ENCODE measurements at places on chromosomes 13 and 19.
A peak's percentile ranks its signal among the peaks of the same experiment; 100 is the strongest.

DNA sequence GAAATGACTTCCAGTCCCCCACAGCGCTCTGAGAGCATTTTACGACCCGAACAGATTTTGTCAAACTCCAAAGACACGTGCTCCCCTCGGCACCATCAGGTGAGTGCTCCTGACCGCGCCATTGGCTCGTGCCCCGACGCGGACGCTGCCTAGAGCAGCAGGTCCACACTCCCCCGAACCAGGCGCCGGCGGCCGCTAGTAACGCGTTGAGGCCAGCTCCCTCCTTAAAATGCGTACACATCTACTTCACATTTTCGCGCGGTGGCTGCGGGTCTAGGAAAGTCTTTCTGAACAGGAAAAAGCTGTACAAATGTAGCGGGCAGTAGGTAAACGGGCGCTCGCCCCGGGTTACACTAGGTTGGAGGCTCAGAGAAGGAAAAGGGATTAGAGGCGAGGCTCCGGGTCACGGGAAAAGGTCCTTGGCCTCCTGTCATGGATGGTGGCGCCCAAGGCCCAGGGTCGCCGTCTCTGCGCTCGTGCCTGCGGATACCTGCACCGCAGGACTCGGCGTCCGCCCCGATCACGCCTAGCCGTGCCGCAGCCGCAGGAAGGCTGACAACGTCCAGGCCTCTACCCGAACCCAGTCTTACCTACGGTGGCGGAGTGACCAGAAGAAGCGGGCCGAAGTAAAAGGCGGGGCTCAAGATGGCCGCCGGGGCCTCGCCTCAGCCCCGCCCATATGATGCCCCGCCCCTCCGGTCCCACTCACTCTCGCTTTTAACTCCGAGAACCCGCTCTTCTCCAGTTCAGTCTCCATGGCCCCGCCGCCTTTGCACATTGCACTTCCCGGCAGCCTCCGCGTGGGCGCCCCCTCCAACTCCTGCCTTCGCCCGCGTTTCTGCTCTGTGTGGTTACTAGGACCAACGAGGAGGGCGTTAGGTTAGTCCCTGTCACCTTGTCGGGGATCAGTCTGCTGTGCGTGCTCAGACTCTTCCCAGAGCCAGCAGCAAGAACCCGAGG is at the start of gene ESD:
TSS of gene ESD (minus strand) at position 647 of the 960 bp plus-strand sequence. CDS start 5,748 bp downstream, outside the sequence.
- peak; percentile 88 for DNase-seq

GRCh38 chr13:51590971-51591627 is 6.8 kb downstream of the WDFY2 start:
- peak; percentile 45 for DNase-seq

DNA sequence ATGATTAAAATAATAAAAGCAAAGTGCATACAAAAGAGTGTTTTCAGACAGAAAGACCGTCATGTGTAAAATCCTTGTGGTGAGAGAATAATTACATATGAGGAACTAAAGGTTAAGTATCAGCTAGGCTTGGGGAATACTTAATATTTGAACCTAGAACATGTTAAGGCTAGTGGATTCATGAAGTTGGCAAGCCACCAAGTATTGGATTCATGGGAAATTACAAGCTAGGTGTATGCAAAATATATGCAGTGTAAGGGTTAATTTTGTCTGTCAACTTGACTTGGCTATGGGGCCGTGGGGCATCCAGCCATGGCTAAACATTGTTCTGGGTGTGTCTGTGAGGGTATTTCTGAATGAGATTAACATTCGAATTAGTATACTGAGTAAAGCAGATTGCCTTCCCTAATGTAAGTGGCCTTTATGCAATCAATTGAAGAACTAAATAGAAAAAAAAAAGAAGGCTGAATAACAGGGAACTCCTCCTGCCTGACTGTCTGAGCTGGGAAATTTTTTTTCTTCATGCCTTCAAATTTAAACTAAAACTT is 533.5 kb upstream of the KLF12 start:
- no peak for DNase-seq

DNA sequence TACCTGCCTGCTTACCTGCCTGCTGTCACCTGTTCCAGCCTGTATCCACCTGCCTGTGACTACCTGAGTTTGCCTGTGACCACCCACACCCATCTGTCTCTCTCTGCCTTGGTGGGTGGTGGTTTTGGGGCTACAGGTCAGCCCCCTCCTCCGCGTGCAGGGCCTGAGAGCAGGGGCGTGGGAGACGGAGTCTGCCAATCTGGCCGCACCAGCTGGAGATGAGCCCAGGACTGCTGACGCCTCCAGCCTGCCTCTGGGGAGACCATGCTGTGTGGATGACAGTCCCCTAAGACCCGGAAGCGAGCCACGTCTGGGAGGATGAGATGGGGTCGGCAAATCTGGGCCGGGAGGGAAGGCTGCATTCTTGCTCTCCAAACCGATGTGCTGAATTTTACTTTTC is 15.9 kb upstream of the KCTD15 start:
- no peak for DNase-seq

- DNase-seq: no peak
Measured at GRCh38 chr19:57233207-57233606, 2.4 kb downstream of the AURKC start.

GRCh38 chr13:37870489-37870845 is 895 bp upstream of the TRPC4 start:
- no peak for DNase-seq

- no peak for DNase-seq
Measured at GRCh38 chr13:19604306-19604705, 29.2 kb upstream of the MPHOSPH8 start.

DNA sequence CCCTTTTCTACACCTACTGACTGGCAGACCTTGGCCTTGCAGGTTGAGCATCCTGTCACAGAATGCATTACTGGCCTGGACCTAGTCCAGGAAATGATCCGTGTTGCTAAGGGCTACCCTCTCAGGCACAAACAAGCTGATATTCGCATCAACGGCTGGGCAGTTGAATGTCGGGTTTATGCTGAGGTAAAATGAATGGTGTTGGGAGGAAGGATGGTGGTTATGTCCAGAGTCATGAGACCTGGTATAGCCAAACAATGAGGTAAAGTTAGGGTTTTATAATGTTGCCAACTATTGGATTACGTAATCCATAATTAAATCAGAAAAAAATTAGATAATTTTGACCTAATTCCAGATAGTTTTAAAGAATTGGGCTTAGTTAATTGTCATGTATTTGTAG is 212.5 kb downstream of the PCCA start:
- no peak for DNase-seq

DNA sequence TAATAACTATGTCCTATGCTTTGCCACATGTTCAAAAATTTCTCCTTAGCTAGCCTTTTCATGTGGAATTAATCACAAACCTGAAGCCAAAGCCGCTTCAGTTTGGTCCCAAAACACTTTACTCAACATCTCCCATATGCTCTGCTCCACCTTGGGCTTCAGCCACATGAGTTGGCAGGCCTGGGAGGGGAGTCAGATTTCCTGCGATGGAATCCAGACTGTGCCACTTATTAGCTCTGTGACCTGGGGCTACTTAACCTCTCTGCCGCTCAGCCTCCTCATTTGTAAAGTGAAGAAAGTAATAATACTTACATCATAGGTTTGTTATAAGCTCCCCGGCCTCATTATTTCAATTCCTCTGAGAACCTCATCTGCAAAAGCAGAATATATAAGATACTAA is 272.0 kb downstream of the LMO7 start:
- DNase-seq: no peak

- no peak for DNase-seq
Measured at GRCh38 chr13:24301911-24302310, 7.5 kb upstream of the C1QTNF9 start.

DNA sequence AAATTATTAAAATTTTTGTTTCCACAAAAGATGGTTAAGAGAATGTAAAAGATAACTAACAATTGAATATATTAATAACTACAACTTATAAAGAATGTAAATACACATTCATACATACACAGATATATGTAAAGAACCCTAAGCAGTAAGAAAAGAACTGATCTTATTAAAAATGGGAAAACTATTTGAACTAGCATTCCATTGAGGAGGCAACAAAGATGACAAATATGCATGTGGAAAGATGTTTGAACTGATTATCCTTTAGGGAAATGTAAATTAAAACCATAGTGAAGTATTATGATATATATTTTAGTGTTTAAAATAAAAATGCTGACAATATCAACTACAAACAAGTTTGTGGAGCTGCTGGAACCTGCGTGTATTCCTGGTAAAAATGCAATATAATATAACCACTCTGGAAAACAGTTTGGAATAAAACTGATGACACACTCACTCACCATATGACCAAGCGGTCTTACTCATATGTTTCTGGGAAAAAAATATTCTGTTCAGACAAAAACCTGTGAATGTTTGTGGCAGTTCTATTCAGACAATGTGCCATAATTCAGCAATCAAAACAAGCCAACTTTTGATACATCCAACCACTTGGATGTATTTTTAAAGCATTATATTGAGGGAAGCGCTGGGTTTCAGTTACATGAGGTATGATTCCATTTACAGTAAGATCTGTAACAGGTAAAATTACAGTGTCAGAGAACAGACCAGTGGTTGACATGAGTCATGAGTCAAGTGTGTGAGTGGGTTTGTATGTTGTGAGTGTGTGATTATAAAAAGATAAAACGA is 694.4 kb upstream of the SLITRK5 start:
- no peak for DNase-seq

- no peak for DNase-seq
Measured at GRCh38 chr13:46663206-46664037, 110.5 kb downstream of the LRCH1 start.

- no peak for DNase-seq
Measured at GRCh38 chr19:7214324-7215089, 79.7 kb downstream of the INSR start.

- DNase-seq: no peak
Measured at GRCh38 chr19:11446652-11447301, 11.3 kb downstream of the PRKCSH start.

- no peak for DNase-seq
Measured at GRCh38 chr13:112855859-112856258, 113.2 kb upstream of the MCF2L start.

DNA sequence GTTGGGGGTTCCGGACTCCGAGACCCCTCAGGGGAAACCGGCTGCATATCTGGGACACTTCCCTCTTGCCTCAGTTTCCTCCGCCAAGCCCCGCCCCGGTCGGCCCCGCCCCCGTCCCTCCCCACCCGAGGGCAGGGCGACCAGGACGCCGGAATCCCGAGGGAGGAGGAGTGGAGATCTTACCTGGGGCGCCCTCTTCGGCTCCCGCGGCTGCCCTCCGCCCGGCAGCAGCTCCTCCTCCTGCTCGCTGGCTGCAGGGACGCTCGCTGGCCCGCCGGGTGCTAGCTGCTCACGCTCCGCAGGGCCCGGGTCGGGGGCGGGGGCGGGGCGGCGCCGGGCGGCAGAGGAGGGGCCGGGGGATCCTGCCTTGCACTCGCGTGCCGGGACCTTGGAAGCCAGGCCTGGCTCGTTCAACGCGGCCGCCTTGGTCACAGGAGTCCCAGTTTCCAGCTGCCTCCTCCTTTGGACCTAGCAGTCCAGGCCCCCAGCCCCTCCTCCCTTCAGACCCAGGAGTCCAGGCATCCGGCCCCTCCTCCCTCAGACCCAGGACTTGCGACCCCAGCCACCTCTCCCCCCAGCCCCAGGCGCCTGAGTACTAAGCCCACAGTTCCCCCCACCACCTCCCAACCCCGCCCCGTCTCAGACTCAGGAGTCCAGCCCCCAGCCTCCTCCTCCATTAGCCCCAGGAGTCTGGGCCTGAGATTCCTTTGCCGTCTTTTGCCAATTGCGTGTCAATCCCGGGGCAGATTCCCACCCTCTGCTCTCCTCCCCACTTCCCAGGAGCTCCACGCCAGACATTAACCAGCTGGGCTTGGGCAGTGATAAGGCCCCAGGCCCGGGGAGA is at the start of gene NTF4:
TSS of gene NTF4 (minus strand) at position 51 of the 844 bp plus-strand sequence. CDS start 2,821 bp downstream, outside the sequence.
- DNase-seq: no peak

- no peak for DNase-seq
Measured at GRCh38 chr13:84447640-84447978, 565.3 kb upstream of the SLITRK1 start.

DNA sequence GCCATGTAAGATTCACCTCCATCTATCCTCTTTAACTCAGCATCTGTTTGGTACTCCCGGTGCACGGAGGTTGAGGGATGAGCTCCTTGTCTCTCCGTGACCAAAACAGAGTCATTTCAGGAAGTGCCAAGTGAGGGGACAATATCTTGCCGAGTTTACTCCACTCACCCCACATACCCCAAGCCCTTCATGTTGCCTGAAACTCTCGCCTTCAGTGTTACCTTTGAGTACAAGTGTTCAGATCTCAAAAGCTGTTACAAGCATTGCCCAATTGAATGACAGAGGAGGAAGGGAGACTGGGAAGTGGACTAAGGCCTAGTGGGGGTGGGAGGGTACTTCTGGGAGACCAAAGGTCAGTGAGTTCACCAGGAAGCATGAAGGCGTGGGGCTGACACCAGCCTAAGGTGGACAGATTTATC is 6.0 kb upstream of the SIGLEC12 start:
- DNase-seq: no peak

GRCh38 chr13:23899555-23899954 is 2.3 kb upstream of the C1QTNF9B start:
- peak; percentile 61 for DNase-seq

DNA sequence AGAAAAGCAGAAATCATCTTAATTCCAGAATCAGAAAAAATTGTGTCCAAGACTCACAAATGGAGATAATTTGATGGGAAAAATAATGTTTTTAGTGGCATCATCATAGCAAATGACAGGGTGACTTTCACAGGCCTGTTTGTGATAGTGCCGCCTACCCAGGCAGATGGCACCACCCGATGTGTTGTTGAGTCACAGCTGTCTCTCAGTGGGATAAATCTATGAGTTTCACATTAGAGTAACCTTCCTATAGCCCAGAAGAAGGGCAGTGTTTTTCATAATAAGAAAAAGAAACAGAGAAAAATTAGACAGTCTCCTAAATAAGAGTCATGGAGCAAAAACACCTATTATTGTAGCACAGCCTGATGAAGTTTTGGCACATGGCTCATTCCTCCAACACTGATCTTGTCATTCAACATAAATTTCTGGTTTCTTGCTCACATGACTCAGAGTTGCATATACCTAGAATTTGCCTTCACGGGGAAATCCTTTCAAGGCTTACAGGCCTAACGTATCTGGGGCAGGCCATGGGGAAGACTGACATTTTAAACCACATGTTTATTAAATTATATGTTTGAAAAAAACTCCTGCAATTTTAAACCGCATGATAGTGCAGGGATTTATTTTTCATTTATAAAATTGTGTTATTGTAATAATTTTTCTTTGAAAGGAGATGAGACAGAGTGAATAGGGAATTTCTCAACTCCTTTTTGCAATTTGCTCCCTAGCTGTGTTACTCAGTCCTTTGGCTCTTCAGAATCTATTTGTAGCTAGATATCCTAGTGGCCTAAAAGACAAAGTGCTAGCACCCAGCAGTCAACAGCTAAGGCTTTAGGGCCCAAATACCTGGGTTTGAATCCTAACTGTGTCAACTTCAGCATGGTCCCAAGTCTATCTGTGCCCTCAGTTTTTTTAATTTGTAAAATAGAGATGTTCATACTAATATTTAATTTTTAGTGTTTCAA is 393.7 kb downstream of the NDFIP2 start:
- DNase-seq: no peak

DNA sequence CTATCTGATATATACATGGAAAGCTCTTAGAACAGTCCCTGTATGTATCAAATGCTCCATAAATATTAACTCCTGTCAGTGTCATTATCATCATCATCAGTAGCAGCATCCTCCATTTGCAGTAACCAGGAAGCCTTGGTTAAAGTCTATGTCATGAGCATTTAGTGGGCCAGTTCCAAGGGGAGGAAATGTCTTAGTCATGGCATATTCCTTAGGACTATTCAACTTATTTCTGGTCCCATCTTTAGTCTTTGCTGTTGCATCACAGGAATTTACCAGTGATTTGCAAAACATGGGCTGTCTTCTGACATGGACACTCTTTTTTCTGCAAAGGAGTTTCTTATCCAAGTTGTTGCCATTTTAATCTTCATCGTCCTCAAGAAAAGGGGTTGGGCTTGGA is 98.4 kb downstream of the WDFY2 start:
- no peak for DNase-seq
